Stimulated activated CD8-positive, alpha-beta memory T cell treated with anti-CD3 and anti-CD28 coated beads, Interleukin-2, amount 100 ng/mL, for 48 hours (primary cell): ENCODE measurements at places on chromosomes 3 and 15.

- no peak for DNase-seq
Observed at GRCh38 chr15:67022587-67023105, 42.8 kb upstream of the SMAD3 start.

GRCh38 chr15:82963471-82964341 is 11.2 kb upstream of the HOMER2 start:
- no peak for DNase-seq

- peak; percentile 3 for DNase-seq
Observed at GRCh38 chr15:62482785-62483429, 317.8 kb upstream of the C2CD4B start.

- DNase-seq = peak; percentile 14
Observed at GRCh38 chr15:98442379-98442833, 205.9 kb upstream of the IGF1R start.

GRCh38 chr15:31508656-31509055 is 182.0 kb downstream of the KLF13 start:
- DNase-seq = no peak

- no peak for DNase-seq
Observed at GRCh38 chr3:24479816-24480215, 14.8 kb downstream of the THRB start.

GRCh38 chr15:71885390-71885789 is 75.0 kb downstream of the NR2E3 start:
- DNase-seq = no peak

DNA sequence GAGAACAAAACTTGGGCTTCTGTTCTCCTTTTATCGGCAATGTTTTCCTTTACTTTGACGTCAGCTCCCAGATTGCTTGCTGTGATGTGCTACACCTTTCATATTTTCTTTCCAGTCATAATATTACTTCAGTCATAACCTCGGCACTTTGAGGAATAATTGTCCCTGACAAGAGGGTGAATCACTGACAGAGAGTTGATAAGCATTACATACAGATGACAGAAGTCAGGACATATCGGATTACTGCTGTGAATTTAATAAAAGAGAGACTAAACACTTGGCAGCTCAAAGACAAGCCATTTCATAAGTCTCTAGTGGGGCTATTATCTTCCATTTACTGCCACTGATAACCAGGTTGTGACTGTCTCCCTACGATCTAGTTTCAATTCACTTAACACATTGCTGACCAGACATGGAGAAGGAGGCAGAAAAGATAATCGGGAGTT is 362.1 kb upstream of the ARRDC4 start:
- no peak for DNase-seq

DNA sequence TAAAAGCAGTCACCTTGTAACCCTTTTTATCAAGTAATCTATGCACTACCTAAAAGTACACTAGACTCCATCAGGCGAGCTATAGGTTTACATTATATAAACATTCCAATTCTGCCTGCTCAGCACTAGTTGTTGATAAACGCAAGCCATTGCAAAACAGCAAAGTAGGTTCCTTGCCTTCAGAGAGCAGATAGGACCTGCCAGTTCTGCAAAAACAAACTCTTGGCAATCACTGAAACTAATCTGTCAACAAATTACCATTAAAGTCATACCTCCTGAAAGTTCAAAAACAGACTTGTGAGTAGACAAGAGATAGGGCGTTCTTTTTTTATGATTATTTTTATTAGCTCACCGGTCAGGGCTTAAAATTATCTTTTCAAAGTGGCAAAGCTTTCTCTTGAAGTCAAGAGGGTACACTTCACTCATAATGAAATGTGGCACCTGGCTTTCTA is 392.5 kb downstream of the FOXP1 start:
- DNase-seq = no peak

DNA sequence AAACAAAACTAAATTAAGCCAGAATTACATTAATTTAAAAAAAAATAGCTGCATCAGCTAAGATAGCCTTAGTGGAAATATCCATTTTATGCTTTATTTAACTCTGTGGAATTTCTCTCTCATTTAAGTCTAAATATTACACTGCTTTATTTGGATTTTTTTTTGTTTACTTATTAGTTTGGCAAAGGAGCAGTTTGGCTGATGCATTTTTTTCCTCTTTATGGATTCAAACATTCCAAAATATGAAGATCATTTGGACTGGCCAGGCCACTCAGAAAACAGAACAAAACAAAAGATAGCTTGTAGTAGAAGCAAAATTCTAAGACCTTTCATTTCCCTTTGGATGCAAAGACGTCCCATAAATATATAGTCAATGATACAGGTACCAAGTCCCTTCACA is 707.3 kb upstream of the UBE2E2 start:
- DNase-seq = no peak

- DNase-seq = no peak
Observed at GRCh38 chr3:12759097-12759679, at the start of gene TMEM40. Gene TMEM40, minus strand, starts transcription at chr3:12759259. Its CDS starts 9,427 bp downstream, at chr3:12749832.

DNA sequence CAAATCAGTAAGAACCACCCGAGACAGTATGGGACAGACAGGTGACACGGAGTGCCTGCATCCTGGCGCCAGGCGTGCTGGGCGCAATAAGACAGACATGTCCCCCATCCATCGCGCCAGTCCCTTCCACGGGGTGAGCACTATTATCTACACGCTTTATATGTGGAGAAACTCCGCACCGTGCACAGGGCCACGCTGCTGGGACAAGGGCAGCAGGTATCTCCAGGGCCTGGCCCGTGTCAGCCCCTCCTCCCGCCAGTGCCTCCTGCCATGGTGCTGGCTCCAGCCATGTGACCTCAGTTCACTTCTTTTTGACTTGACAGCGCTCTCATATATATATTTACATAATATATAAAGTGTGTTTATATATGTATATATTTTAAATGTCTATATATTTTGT is 42.6 kb downstream of the TNK2 start:
- no peak for DNase-seq

DNA sequence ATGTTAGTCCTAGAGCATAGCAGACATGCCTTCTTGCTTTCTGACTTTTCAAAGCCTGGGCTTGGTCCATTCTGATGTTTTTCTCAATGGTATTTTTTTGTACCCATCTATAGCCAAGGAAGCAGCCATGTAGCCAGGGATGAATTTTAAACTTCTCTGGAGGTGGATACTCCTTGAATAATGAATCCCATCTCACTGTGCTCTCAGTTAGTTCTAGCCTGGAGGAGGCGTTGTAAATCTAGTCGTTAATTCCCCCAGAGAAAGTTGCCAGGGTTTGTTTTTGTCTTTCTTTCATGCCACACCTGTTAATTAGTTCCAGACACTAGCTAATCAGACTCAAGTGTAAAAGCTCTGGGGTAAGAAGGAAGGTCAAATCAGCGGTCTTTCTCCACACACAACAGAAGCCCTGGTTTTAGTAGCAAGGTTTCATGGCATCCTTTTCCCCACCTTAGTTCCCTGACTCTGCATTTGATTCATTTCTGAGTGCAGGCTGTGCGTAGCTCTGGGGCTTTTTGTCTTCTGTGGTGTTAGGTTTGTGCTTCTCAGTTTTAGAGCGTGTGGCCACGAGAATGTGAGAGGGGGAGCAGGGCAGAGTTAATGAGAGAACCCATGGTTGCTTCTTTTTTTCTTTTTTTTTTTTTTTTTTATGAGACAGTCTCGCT is 19.7 kb downstream of the PTPRG start:
- no peak for DNase-seq

DNA sequence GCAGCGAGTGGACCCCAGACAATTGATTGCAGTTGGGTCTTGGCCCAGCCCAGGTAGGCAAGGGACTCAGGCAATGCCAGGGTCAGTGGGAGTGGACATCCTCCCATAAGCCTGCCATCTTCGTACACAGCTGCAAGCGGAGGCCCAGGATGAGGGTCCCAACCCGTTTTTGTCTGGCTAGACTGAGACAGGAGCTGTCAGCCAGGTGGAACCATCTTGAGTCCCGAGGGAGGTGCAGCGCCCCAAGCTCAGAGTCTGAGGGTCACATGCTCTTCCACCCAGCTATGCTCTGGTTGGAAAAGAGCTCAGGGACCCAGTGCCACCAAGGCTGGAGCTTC is 22.6 kb upstream of the IP6K2 start:
- no peak for DNase-seq

GRCh38 chr3:155407971-155408370 is 114.5 kb upstream of the STRIT1 start:
- no peak for DNase-seq

- DNase-seq = no peak
Observed at GRCh38 chr3:113210604-113211329, 590 bp upstream of the BOC start.

- DNase-seq = no peak
Observed at GRCh38 chr15:26438316-26438715, 334.6 kb downstream of the GABRB3 start.

- DNase-seq = no peak
Observed at GRCh38 chr15:59388670-59389069, 16.0 kb upstream of the MYO1E start.

DNA sequence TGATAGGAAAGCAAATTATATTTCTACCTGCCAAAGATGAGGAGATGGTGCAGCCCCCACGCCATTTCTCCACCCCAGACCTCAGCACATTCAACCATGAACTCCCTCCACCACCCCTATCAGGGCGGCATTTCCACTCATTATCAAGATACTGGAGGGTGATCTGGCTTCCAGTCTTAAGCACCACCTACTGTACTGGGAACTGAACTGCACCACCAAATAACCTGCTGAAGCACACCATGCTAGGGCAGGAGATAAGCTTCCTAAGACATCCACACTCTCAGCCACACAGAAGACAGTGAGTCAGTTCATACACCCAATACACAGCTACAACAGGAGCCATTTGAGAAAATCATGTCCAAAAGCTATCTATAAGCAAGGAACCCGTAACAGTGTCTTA is 98.8 kb downstream of the FGF7 start:
- no peak for DNase-seq

DNA sequence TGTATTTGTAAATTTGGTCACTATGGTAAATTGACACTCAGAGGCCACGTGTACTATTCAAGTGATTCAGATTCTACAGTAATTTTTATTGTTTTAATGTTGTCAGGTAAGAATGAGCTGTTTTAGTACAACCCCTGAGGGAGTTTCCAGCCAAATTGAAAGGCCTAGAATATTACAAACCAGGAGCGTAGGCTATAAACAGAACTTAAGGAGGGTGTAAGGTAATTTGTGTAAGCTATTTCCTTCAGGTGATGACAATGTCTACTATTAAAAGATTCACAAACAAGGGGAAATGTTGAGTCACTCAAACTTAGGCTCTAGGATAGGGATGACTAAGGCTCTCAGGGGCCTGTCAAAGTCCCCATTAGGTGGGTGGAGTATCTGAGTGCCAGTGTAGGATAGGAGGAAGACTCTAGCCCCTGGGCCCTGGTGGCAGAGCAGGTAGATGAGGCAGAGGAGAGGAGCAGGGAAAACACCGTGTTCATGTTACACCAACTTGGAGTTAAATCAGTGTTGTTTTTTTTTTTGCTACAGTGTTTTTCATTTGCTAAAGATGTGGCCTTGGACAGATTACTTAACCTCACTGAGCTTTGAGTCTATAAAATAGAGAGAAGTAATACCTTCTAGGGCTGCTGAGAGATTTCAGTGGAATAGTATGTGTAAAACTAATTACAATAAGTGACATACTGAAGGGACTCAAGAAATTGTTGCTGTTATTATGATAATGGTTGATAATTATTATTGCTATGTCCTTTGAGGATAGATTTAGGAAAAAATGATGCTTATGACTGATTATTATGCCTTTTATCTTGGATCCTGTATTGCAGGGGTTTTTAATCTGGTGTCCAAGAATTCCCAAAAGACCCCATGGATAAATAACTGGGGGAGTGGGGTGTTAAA is 10.3 kb downstream of the TM4SF1 start:
- DNase-seq = no peak

- no peak for DNase-seq
Observed at GRCh38 chr3:23666818-23667217, 138.9 kb upstream of the UBE2E1 start.

DNA sequence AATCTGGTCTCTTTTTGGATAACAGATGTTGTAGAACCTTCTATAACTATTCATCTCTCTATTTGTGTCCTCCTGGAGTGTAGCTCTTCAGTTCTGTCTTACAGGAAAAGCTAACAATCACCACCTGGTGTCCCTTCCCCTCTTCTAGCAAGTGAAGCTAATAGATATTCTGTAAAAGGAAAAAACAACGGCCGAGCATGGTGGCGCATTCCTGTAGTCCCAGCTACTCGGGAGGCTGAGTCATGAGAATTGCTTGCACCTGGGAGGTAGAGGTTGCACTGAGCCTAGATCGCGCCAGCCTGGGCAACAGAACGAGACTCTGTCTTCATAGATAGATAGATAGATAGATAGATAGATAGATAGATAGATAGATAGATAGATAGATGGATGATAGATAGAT is 779.4 kb downstream of the TUSC7 start:
- DNase-seq = no peak

DNA sequence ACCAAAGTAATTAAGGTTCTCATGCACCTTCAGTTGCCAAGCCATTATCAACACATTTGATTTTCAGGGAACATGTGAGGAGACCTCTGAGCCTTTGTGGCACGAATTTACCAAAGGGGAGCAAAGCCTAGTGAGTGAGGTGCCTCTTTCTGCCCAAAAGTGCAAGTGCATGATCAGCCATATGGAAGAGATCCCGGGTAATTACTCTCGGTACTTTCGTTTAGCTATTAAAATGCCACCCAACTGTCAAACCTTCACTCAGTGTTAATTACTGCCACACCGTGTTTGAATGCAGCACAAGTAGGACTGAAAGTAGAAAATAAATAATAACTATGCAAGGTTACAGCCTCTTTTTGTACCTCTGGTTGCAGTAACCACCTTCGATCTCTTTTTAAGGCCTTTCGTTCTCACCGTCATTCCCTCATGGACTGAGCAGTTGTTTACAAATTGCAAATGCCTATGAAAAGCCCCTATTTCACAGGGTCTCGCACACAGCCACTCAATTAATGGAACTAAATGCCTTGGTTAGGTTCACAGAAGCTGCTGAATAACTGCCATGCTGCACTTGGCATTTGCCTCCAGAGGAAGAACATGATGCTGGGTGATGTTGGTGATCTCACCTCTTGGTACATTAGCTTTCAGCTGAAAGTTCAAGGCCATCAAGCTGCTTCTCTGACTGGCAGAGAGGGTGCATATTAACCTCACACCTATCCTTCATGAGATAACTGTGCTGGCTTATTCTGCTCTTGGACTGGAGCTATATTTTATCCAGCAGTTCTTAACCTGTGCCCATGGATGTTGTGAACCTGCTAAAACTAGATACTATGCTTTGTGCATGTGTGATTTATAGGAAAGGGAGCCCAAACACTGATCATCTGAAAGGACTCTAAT is 69.9 kb downstream of the TNIK start:
- DNase-seq = no peak

DNA sequence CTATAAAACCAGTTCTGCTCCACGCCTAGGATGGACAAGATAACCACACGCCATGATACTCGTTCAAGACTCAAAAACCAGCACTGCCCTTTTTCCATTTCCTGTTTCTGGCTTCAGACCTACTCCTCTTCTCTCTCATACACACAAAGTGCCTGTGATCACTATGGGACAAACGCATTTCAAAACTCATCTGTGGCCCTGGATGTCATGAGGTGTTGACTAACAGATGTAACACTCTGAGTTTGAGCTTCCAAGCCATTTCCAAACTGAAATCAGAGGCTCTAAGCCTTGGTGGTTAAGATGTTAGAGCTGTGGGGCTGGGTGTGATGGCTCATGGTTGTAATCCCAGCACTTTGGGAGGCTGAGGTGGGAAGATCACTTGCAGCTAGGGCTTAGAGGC is 55.7 kb upstream of the LMOD3 start:
- no peak for DNase-seq
